ENCODE measurements at places on chromosomes 3 and 15. TPM values are rescaled to one million over a fixed set of nuclear protein-coding genes. Genes with fewer than 3 reads are reported as not detected.
A peak's percentile ranks its signal among the peaks of the same experiment; 100 is the strongest.

IL12A gene
- total RNA-seq = not detected

FBXL22 gene
- 0.66 TPM for total RNA-seq

SLC22A13 gene
- total RNA-seq = 0.58 TPM

DPP8 gene
- 46.7 TPM for total RNA-seq

POU1F1 gene
- not detected for total RNA-seq

RTP1 gene
- total RNA-seq = not detected

POPDC2 gene
- total RNA-seq = 3.3 TPM

PLSCR5 gene
- not detected for total RNA-seq

H1-8 gene
- not detected for total RNA-seq

CGNL1 gene
- not detected for total RNA-seq

ATOSA gene
- total RNA-seq = 29.2 TPM

DUSP7 gene
- total RNA-seq = 37.4 TPM

CHST13 gene
- not detected for total RNA-seq

RYR3 gene
- not detected for total RNA-seq

DNA sequence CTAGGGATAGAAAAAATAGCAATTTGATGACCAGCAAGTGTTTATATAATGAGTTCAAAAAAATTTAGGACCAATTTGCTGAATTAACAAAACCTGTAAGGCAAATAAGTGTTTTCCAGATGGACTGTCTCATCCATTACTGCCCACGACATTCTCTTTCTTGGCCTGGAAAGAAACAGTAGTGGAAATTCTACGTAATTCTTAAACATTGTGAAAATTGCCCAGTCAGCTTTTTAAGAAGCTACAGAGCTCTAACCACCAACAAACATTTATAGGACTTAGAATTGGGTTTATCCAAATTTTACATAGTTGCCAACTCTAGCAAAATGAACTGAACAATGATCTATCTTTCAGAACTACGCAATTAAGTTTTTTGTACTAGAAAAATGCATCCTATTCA, 227.7 kb upstream of the PEX5L start:
- no peaks in the 10 kb centered on the region for H3K27me3 ChIP-seq
- H3K4me3 ChIP-seq = no peak overlapping the region
- H3K36me3 ChIP-seq = no peaks in the 10 kb centered on the region
- peaks cover 17% of the 10 kb centered on the region for H3K4me1 ChIP-seq
- H3K27ac ChIP-seq = no peak overlapping the region

GRCh38 chr3:61061092-61061723, 190.0 kb downstream of the FHIT start:
- no peak overlapping the region for H3K4me3 ChIP-seq
- H3K27ac ChIP-seq = no peak overlapping the region
- H3K27me3 ChIP-seq = no peaks in the 10 kb centered on the region
- H3K4me1 ChIP-seq = peaks cover 2% of the 10 kb centered on the region
- H3K36me3 ChIP-seq = no peaks in the 10 kb centered on the region

GRCh38 chr3:13073326-13074005, at the start of gene IQSEC1:
Gene IQSEC1, minus strand, starts transcription at chr3:13073429. Its CDS starts 415 bp downstream, at chr3:13073014.
- H3K27ac ChIP-seq = peak within 1 kb of the TSS; percentile 89
- H3K27me3 ChIP-seq = peaks cover 17% of the 10 kb centered on the region
- H3K4me3 ChIP-seq = peak within 1 kb of the TSS; percentile 87
- peak; percentile 90 for DNase-seq

DNA sequence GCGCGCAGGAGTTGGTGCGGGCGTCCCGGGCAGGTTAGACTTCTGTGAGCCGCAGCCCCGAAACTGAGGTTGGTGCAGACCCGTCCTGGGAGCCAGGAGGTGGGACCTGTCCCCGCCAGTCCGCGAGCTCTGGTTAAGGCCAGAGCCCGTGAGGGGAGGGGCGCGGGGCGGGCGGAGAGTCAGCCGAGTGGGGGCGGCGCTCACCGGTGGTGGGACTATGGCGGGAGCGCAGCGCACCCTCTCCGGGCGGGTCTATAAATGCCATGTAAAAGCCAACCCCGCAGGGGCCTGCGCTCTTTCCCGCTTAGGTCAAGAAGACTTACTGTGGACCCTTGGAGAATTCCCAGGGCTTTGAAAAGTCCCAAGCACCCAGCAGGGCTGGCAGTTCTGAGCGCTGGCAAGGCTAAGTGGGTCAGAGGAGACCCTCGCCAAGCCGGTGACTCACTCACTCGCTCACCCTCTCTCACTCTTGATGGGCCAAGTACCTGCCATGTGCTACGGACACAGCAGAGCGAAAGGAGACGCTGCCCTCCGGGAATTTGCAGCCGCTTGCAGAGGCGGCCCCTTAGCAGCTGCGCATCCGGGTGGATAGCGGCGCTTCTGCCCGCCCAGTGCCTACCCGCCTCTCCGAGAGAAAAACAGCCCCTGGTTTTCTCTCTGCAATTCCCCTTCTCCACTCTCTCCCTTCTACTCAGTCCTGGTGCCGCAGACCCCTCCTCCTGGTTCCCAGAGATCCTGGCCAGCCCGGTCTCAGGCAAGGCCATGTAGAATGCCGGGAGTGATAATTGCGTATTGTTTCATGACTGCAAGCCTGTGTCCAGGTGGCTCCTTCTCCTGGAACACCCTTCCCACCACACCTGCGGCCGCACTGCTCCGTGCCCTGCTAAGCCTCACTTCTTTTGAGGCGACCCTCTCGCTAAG, at the start of gene ALDH1L1:
TSS of gene ALDH1L1 (minus strand) at position 110 of the 921 bp plus-strand sequence. CDS start 19,607 bp downstream, outside the sequence.
- no peaks in the 10 kb centered on the region for H3K36me3 ChIP-seq
- H3K27ac ChIP-seq = no peak within 1 kb of the TSS
- DNase-seq = no peak
- H3K4me3 ChIP-seq = no peak within 1 kb of the TSS
- no peaks in the 10 kb centered on the region for H3K4me1 ChIP-seq
- peaks cover 44% of the 10 kb centered on the region for H3K27me3 ChIP-seq

- H3K27ac ChIP-seq = no peak overlapping the region
- no peaks in the 10 kb centered on the region for H3K4me1 ChIP-seq
- DNase-seq = no peak
- no peak overlapping the region for H3K4me3 ChIP-seq
- no peaks in the 10 kb centered on the region for H3K36me3 ChIP-seq
Observed at GRCh38 chr3:72900048-72900447, 12.2 kb downstream of the GXYLT2 start.

- peaks cover 17% of the 10 kb centered on the region for H3K36me3 ChIP-seq
- H3K27ac ChIP-seq = no peak overlapping the region
- H3K4me1 ChIP-seq = peaks cover 10% of the 10 kb centered on the region
- no peaks in the 10 kb centered on the region for H3K27me3 ChIP-seq
Observed at GRCh38 chr15:90071220-90071807, 31.0 kb downstream of the IDH2 start.

GRCh38 chr15:47678040-47678439, 39.3 kb upstream of the SEMA6D start:
- no peak overlapping the region for H3K27ac ChIP-seq
- no peak overlapping the region for H3K4me3 ChIP-seq
- H3K27me3 ChIP-seq = no peaks in the 10 kb centered on the region
- no peaks in the 10 kb centered on the region for H3K36me3 ChIP-seq

DNA sequence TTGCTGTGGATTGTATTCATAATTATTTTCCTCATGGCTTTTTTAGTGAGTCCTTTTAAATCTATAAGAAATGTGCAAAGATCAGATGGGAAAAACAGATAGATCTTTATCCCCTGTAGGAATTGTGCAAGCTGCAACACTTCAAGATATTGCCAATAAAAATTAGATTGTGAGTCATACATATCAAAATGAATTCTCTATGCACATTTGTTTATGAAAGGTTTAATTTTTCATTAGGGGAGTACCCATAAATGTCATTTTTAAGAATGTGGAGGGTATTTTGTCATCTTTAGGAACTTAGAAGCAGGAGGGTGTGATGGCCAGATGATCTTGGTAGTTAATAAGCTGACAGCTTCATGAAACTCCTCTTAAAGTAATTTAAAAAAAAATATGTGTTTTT, 2.9 kb downstream of the PIAS1 start:
- peaks cover 44% of the 10 kb centered on the region for H3K4me1 ChIP-seq
- H3K36me3 ChIP-seq = peaks cover 15% of the 10 kb centered on the region
- H3K27me3 ChIP-seq = peaks cover 5% of the 10 kb centered on the region
- no peak overlapping the region for H3K27ac ChIP-seq

- H3K4me3 ChIP-seq = no peak overlapping the region
- no peak for DNase-seq
- H3K4me1 ChIP-seq = no peaks in the 10 kb centered on the region
Observed at GRCh38 chr3:85342915-85343314, 384.1 kb downstream of the CADM2 start.

GRCh38 chr3:20935791-20936190, 749.8 kb upstream of the SGO1 start:
- H3K4me3 ChIP-seq = no peak overlapping the region
- H3K27ac ChIP-seq = no peak overlapping the region
- H3K27me3 ChIP-seq = no peaks in the 10 kb centered on the region
- no peak for DNase-seq

DNA sequence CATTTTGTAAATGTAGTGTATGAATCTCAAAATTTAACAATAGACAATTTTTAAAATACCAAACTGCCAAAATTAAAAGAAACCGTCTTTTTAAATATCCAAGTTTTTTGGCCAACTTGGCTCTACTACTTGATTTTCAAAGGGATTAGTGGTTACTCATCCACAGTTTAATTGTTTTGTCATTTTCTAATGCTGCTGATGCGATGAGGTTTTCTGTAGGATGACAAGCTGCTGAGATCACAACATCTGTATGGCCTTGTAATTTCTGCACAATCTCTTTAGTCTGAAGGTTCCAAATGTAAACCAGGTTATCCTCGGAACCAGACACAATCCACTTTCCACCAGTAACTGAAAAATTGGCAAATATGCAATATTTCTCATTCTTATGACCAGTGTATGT, 1.5 kb downstream of the WDR5B start:
- H3K36me3 ChIP-seq = peaks cover 41% of the 10 kb centered on the region
- DNase-seq = no peak
- H3K4me3 ChIP-seq = peak overlapping the region; percentile 96
- H3K4me1 ChIP-seq = peaks cover 51% of the 10 kb centered on the region

GRCh38 chr3:73188707-73189106, 127.2 kb downstream of the EBLN2 start:
- H3K27ac ChIP-seq = no peak overlapping the region
- H3K27me3 ChIP-seq = peaks cover 8% of the 10 kb centered on the region
- H3K4me1 ChIP-seq = no peaks in the 10 kb centered on the region
- no peak overlapping the region for H3K4me3 ChIP-seq
- no peaks in the 10 kb centered on the region for H3K36me3 ChIP-seq

DNA sequence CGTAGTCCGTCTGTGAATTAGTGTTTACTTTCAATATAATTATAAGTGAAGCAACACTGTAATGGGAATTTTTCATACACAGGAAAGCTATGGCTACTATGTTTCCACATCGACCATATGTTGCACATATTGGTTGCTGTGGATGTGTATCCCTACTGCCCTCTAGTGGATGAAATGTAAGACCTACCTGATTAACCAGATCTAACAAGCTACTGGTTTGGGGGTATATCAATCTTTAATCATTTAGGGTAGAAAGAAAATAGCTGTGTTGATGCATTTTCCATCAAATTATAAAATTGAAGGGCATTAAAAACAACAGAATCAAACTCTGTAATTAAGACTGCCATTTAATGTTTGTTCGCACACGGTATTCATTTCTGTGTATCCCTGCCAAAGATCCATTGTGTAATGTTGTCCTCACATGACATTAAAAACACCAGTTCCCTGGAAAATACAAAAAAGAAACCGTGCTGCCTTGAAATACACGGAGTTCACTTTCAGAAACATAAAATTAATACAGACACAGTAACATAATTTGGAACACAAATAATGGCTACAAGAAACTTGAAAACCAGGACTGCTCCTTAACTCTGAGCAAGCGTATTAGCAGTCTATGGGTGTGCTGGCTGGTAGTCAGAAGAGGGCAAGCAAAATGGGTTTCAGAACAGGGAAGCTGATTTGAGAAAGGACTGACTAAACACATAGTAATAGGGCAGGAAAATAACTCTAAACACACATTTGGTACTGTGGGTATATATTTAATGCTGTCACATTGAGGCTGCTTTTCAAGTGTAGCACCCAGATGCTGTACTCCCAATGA, 125.1 kb downstream of the TIGIT start:
- no peak overlapping the region for H3K4me3 ChIP-seq
- H3K27me3 ChIP-seq = no peaks in the 10 kb centered on the region
- no peaks in the 10 kb centered on the region for H3K36me3 ChIP-seq
- DNase-seq = peak; percentile 28

GRCh38 chr3:7934362-7934761, 567.3 kb upstream of the LMCD1 start:
- no peaks in the 10 kb centered on the region for H3K36me3 ChIP-seq
- no peaks in the 10 kb centered on the region for H3K4me1 ChIP-seq
- H3K27me3 ChIP-seq = no peaks in the 10 kb centered on the region
- no peak overlapping the region for H3K4me3 ChIP-seq

DNA sequence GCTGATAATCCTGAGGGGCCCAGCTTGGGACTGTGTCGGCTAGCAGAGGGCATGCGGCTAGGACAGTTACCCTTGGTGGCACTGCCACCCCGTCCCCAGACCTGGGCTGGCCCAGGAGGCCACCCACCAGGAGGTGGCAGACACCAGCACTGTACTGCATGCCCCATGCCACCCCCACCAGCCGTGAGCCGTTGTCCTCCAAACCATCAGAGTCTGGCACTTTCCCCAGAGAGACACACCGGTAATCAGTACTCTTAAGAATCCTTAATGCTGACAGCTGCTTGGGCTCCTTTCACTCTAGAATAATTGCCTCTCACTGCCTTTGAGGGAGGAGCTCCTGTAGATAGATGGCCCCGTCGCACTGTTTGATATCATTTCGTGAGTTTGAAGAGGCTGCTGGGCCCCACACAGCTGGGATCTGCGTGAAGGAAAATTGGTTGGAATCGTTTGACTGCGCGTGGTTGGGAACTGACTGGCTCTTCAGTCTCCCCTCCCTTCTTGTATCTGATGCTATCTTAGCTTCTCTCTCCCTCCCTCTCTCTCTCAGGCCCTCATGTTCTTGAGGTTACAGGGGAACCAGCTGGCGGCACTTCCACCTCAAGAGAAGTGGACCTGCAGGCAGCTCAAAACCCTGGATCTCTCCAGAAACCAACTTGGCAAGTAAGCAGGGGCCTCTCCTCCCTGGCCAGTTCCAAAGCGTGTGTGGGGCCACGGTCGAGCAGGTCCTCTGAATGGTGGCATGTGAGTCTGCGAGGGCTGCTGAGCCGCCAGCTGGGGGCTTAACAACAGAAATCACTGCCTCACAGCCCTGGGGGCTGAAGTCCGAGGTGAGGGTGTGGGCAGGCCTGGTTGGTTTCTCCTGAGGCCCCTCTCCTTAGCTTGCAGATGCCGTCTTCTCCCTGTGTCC, 94.9 kb downstream of the LRRK1 start:
- H3K4me3 ChIP-seq = no peak overlapping the region
- no peaks in the 10 kb centered on the region for H3K36me3 ChIP-seq
- no peak overlapping the region for H3K27ac ChIP-seq
- H3K4me1 ChIP-seq = no peaks in the 10 kb centered on the region
- H3K27me3 ChIP-seq = peaks cover 7% of the 10 kb centered on the region
- peak; percentile 18 for DNase-seq

DNA sequence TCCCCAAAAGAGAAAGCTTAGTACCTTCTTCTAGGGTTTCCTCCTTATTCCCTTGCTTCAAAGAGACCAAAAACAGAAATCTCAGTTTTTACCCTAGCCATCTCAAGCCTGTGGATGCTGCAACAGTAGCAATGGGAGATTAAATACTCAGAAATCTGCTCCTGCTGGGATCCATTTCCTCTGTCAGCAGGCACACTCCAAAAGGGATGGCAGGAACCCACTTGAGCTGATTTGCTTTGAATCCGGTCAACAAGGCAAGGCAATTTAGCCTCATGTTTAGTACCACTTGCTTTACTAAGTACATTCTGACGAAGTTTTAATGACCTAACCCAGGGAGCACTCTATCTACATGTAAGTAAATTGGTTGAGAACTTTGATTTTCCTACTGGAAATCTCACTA, 590.0 kb upstream of the ADAMTS9 start:
- no peak overlapping the region for H3K27ac ChIP-seq
- no peak for DNase-seq
- H3K4me3 ChIP-seq = no peak overlapping the region
- no peaks in the 10 kb centered on the region for H3K36me3 ChIP-seq
- no peaks in the 10 kb centered on the region for H3K27me3 ChIP-seq
